Stimulated activated CD4-positive, alpha-beta T cell treated with anti-CD3 and anti-CD28 coated beads, TNF-alpha, amount 100 ng/mL, for 48 hours (primary cell): ENCODE measurements at places on chromosomes 12 and 14.

DNA sequence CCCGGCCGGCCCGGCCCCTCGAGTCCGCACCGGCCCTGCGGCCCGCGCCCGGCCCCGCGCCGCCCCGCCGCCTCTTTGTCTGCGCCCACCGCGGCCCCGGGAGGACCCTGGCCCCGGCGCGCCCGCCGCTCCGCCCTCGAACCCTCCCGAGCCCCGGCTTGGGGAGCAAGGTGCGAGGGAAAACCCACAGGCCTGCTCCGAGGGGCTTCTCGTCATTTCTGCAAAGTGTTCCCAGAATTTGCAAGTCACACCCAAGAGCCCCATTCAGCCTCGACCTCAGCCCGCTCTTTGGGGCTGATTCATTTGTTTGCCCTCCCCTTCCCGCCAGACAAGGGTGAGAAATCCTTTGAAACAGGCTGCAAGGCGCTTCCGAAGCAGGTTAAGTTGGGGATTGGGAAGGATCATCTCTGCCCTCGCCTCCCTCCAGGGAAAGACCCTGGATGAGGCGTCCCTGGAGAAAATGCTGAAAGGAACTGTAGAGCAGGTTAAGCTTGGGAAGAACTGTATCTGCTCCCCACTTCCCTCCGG lies 325 bp upstream of the CLIP1 start:
- DNase-seq: peak; percentile 44

- DNase-seq: no peak
Measured at GRCh38 chr14:21074398-21075272, 4.5 kb downstream of the ARHGEF40 start.

- no peak for DNase-seq
Measured at GRCh38 chr12:75979181-75979580, 52.4 kb downstream of the PHLDA1 start.

DNA sequence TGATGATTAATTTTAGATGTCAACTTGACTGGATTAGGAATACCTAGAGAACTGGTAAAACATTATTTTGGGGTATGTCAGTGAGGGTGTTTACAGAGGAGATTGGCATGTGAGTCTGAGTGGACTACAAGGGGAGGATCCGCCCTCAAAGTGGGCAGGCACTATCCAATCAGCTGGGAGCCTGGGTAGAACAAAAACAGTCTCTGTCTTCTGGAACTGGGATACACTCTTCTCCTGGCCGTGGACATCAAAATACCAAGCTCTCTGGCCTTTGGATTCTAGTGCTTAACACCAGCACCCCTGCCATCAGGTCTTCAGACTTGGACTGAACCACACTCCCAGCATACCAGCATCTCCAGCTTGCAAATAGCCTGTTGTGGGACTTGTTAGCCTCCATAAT lies 4.4 kb upstream of the SCAF11 start:
- DNase-seq: no peak

DNA sequence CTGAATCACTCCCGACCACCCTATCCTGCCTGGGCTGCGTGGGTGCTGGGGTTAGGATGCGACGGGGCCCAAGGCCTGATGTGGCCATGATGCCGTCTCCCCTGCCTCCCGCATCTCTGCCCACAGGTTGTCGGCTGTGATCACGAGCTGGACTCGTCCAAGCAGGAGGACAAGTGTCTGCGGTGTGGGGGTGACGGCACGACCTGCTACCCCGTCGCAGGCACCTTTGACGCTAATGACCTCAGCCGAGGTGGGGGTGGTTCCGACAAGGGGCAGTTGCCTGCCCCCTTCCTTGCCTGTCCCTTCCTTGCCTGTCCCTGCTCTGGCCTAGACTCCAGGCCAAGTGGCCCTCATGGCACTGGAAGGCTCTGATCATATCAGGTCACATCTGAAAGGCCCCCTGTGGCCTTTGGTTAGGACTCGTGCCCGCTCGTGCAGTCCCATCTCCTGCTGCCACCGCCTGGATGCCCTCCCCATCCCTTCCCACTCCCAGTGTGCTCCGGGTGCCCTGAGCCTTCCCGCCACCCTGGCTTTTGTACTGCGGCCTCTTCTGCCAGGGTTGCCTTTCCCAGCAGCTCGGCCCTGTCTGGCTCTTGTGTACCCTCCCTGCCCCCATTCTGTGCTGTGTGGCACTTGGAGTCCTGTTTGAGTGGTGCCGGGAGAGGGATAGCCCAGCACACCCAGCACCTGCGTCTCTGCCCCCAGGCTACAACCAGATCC lies 13.6 kb downstream of the PAPLN start:
- no peak for DNase-seq

- DNase-seq: no peak
Measured at GRCh38 chr14:81682134-81682533, 148.5 kb upstream of the SEL1L start.

GRCh38 chr14:90426663-90427062 lies 29.8 kb downstream of the CALM1 start:
- DNase-seq: no peak

GRCh38 chr14:43215524-43215923 lies 1291.6 kb downstream of the FSCB start:
- no peak for DNase-seq

DNA sequence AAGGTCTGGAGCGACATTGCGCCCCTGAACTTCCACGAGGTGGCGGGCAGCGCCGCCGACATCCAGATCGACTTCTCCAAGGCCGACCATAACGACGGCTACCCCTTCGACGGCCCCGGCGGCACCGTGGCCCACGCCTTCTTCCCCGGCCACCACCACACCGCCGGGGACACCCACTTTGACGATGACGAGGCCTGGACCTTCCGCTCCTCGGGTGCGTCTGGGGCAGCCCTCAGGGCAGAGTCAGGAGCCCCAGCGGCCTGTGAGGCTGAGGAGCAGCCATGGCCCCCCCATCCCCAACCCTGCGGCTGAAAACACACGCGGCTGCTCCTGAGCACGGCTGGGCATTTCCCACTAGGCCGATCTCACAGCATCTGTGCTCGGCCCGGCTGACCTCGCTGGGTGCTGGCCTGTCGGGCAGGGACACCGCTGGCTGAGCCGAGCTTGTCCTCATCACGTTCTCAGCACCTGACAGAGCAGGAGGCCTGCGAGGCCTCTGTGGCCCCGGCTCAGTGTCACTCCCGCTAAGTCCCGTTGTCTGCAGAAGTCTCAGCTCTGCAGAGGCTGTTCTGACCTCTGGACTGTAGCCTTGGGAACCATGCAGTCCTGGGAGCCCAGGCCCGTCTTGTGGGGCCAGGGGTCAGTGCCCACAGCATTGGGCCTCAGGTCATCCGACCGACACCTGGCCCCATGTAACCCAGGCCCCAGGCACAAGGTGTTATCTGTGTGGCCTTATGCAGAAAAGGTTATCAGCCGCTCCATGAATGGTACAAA lies 12.6 kb downstream of the MMP17 start:
- no peak for DNase-seq

DNA sequence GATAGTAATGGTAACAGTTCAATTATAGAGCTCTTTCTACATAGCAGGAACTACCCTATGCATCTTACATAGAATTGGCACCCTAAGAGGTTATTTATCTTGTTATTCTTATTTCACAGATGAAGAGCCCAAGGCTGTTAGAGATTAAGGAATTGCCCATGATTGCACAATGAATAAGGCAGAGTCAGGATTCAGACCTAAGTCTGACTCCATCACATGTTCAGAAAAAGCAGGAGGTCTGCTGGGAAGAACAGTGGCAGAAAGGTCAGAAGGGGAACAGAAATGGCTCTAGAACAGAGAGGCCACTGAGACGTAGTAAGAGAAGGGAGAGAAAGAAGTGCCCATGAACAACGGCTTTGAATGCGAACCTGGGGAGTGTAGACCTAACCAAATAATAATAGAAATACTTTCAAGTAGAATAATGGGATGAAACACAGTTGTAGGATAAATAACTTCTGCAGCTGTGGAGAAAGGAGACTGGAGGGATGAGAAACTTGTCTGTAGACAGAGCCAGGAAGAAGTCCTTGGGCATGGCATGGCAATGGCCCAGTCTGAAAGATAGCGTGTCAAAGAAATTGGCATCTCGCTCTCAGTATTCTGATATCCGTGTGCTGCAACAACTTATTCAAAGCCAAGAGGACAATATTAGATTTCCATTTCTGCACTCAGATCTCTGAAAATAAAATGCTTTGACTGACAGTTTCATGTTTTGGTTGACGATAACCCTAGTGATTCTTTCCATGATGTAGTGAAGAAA lies 17.6 kb downstream of the MYBPC1 start:
- no peak for DNase-seq

GRCh38 chr12:47397664-47398281 lies 308.1 kb downstream of the RPAP3 start:
- no peak for DNase-seq

- DNase-seq: no peak
Measured at GRCh38 chr12:98863167-98863566, 218.1 kb downstream of the APAF1 start.

DNA sequence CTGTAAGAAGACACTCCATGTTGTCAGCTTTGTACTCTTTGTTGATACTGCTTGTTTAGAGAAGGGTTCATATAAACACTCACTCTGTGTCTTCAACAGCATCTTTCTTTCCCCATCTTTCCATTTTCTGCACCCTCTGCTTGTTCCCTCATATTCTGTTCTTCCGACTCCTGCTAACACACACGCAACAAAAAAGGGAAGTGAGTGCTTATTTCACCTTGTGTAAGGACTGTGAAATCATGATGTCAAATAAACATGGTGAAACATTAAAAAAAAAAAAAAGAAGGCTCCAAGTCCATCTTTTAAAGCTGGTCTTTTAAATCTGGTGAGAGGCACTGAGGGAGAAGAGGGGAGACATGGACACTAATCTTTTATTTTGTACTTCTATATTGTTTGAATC lies 145.4 kb downstream of the RPAP3 start:
- no peak for DNase-seq

- no peak for DNase-seq
Measured at GRCh38 chr14:69041783-69042182, 62.7 kb upstream of the ACTN1 start.

DNA sequence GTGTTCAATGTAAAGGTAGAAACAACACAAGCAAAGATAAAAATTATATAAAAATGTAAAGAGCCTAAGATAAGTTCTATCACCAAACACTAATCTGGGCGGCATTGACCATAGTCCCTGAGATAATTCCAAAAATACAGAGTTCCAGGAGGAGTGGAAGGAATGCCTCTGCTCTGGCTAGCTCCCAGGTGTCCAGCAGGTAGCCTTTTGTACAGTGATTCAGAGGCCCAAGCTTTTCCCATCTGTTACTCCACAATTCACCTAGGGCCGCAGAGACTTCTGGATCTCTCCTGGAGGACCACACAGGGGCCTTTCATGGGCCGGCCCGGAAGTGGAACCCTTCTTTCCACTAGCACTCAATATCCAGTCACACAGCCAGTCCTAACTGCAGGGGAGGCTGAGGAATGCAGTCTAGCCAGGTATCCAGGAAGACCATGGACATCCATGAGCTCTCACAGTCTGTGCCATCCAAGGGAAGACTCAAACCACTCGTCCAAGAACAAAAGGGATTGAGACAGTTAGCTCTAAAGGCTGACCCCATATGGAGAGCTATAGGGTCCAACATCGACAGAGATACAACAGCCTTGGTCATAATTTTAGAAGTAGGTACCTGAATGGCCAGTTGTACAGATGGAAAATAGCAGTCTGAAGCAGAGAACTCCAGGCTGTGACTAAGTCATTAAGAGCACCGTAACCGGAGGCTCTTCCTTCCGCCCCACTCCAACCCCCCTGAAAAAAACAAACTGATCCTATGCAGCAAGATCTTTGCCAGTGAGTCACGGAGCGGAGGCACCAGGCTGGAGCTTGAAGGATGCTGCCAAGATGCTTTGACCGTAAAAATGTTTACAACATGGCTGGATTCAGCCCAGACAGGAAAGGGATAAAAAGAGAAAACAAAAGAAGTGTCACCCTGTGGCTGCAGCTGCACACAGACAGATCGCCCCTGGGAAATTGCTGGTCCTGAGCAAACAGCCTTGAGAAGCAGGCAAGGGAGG lies 204.8 kb downstream of the NUAK1 start:
- no peak for DNase-seq

GRCh38 chr12:78099806-78100205 lies 269.1 kb downstream of the NAV3 start:
- no peak for DNase-seq

DNA sequence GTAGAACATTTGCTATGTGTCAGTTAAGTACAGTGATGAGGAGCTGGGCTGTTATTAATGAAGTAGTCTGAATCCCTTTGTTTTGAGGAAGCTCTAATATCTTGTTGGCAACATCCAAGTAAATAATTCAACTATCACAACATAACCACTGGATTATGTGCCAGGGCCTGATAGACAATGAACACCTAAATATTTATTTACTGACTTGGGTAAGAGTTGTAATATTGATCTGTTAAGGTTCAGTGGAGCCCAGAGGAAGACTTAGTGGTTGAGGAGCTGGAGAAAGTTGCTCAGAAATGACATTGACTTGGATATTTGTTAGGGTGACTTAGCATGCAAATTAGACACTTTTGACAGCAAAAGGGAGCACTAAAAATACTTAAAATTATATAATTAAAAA lies 26.8 kb downstream of the DERA start:
- no peak for DNase-seq

GRCh38 chr12:501722-502447 lies 42.1 kb downstream of the B4GALNT3 start:
- no peak for DNase-seq

- no peak for DNase-seq
Measured at GRCh38 chr14:101589486-101590015, 28.3 kb downstream of the DIO3 start.

- DNase-seq: no peak
Measured at GRCh38 chr14:64806202-64806861, 73.4 kb downstream of the SPTB start.

DNA sequence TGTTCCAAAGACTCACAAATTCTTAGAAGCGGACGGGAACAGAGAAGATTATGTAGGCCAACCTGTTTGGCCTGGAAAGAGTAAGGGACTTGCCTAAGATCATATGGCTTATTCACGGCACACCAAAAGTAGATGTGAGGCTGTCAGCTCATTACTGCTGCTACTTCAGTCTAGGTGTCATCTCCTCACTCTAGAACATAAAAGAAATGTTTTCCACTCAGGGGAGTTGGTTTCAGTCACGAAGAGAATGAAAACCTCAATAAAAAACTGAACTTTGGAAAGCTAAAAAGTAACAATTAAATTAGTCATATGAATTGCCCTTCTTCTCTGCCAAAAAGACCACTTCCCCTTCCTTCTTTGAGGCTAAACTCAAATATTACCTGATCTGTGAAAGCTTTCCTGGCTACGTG lies 658 bp upstream of the CEP128 start:
- DNase-seq: no peak

- DNase-seq: no peak
Measured at GRCh38 chr14:63652406-63652805, 10.7 kb upstream of the WDR89 start.

- DNase-seq: no peak
Measured at GRCh38 chr12:83896416-83896815, 1016.2 kb downstream of the SLC6A15 start.

DNA sequence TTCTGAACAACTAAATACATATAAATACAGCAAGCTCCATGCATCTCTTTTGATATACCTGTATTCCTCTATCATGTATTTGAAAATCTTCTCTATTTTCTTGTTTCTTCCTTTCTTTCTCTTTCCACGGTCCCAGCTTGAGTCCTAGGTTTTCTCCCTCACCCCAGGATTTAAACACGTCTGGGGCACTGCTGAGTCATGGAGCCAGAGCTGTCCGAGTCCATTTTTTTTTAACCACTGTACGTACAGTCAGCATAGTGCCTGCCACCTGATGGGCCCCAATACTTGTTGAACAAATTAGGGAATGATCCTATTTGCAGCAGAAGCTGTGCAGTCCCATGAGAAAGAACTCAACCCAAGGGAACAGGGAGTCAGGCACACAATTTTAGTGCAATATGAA lies 158.1 kb downstream of the ATP23 start:
- DNase-seq: no peak

GRCh38 chr12:76830436-76830835 lies 48.4 kb downstream of the CSRP2 start:
- DNase-seq: no peak
